ENCODE measurements at places on chromosomes 7 and 10. TPM values are rescaled to one million over a fixed set of nuclear protein-coding genes. Genes with fewer than 3 reads are reported as not detected.
A peak's percentile ranks its signal among the peaks of the same experiment; 100 is the strongest.

- no peak for DNase-seq
These were observed 15.3 kb downstream of the AOC1 start for GRCh38 chr7:150867605-150868004.

- no peak for DNase-seq
These were observed 13.5 kb upstream of the BAIAP2L1 start for GRCh38 chr7:98414205-98414900.

GRCh38 chr10:131834152-131834810 lies 66.5 kb upstream of the PPP2R2D start:
- peak; percentile 46 for DNase-seq

Gene SPOCK2
- 7.3 TPM for total RNA-seq

Data from aorta (tissue), 5 donors.